Mononuclear cell (primary cell): ENCODE measurements at places on chromosomes 6 and 20. TPM values are rescaled to one million over a fixed set of nuclear protein-coding genes. Genes with fewer than 3 reads are reported as not detected.

Gene PRRC2A
- total RNA-seq, result 67.0 TPM

Gene HTR1B
- total RNA-seq, result not detected

Gene GINS1
- total RNA-seq, result 0.21 TPM

Gene SAMHD1
- total RNA-seq, result 203 TPM

Gene CAGE1
- 0.94 TPM for total RNA-seq

Gene C6orf141
- 0.21 TPM for total RNA-seq

Gene TCF15
- total RNA-seq, result not detected

Gene GRM1
- total RNA-seq, result not detected

Gene CTCFL
- total RNA-seq, result not detected

Gene DTD1
- 19.0 TPM for total RNA-seq

Gene SNRPB
- total RNA-seq, result 144 TPM

Gene PCSK2
- total RNA-seq, result not detected

Gene TRAPPC3L
- 2.1 TPM for total RNA-seq

Gene AGER
- 1.5 TPM for total RNA-seq

Gene NAA20
- total RNA-seq, result 18.4 TPM

Gene MEI4
- total RNA-seq, result 0.10 TPM

Gene OXT
- total RNA-seq, result not detected

Gene MAFB
- total RNA-seq, result 122 TPM

Gene ZDHHC14
- total RNA-seq, result 1.6 TPM

Gene MRPS26
- total RNA-seq, result 11.0 TPM

Gene ANKRD6
- 1.8 TPM for total RNA-seq

Gene CTSA
- total RNA-seq, result 111 TPM

Gene DPPA5
- total RNA-seq, result not detected

Gene CDH26
- 0.73 TPM for total RNA-seq

Gene SIRPD
- 0.42 TPM for total RNA-seq

Gene ADAT2
- 8.1 TPM for total RNA-seq

Gene RWDD2A
- 2.1 TPM for total RNA-seq

Gene MYB
- 4.8 TPM for total RNA-seq

Gene HAO1
- not detected for total RNA-seq

Gene OVOL2
- not detected for total RNA-seq

Gene ZNF391
- 0.84 TPM for total RNA-seq

Gene BEND6
- total RNA-seq, result 1.0 TPM

Gene MUC21
- total RNA-seq, result not detected

Gene KCNB1
- under 0.01 TPM for total RNA-seq

Gene TRMT6
- total RNA-seq, result 5.2 TPM
